IPS DF 6.9 (cell line): ENCODE measurements at places on chromosomes 4 and X.

GRCh38 chr4:105277702-105278101 lies 131.0 kb downstream of the TET2 start:
- no peak for DNase-seq

- DNase-seq, result no peak
These were observed 330.1 kb upstream of the DKK2 start for GRCh38 chr4:107366016-107366735.

DNA sequence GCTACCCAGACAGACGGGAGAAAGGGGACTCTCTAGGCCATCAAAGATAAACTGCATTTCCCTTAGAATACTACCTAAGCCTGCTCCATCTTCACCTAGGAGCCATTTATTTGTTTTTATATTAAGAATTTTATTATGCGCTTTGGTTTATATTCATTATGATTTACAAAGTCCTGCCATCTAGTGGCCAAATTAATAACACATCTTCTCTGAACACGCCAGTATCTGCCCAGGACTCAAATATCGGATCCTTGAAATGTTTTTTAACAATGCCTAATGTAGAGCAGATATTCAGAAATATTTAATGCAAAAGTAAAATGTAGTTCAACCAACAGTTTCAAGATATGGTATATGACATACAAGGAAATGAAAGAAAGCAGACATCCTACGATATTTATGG lies 20.8 kb upstream of the PRPS2 start:
- DNase-seq, result no peak

DNA sequence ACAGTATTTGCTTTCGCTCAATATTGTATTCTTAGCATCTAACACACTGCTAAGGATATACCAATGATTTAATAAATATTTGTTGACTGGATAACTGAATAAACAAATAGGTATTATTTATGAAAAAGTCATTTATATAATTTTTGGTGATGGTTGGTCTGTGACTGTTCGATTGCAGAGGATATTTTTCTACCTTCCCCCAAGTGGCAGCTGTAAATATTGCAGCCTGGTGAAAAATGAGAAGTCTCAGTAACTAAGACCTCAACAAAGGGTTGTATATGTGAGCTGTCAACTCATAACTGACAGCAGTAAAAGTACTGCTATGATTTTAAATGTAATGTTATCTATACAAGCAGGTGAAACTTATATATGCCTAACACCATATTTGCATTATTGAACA lies 36.0 kb downstream of the HTR2C start:
- no peak for DNase-seq

DNA sequence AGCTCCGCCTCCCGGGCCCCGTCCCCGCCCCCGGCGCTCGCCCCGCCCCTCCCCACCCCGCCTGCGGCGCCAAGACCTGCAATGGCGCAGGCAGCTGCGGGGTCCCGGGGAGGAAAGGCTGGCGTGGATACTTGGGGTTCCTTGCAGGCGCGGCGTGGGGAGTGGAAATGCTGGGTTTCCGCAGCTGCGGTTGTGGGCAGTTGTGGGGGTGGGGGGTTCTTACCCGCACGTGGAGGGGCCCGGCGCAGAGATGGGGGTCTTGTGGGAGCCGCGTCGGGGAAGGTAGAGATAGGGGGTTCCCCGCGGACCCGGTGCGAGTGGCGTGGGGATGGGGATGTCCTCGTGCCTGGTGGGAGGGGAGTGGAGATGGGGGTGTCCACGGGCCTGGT lies 680 bp upstream of the ASMTL start:
- DNase-seq, result no peak

GRCh38 chr4:19381068-19381467 lies 870.6 kb upstream of the SLIT2 start:
- no peak for DNase-seq

DNA sequence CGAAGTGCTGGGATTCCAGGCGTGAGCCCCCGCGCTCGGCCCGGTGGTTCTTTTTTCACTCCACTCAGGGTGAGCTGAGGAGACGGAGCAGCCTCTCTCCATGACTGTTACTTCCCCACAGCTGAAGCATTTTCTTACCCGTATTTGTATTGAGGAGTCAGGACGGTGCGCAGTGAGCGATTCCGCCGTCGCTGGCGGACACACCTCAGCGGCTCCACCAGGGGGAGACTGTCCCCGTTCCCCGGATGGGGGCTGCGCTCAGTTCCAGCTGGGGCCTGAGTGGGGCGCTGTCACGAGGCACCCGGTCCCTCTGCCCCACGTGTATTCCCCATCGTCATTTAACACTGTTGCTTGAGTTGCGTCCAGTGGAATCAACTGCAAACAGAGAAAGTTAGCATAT lies 844.0 kb upstream of the FRG1 start:
- DNase-seq, result no peak

- DNase-seq, result no peak
These were observed 148.0 kb upstream of the JADE1 start for GRCh38 chr4:128661479-128661878.

GRCh38 chr4:86403575-86403974 lies 43.7 kb upstream of the MAPK10 start:
- no peak for DNase-seq

- no peak for DNase-seq
These were observed 9.6 kb upstream of the MAP7D3 start for GRCh38 chrX:136260776-136261175.

DNA sequence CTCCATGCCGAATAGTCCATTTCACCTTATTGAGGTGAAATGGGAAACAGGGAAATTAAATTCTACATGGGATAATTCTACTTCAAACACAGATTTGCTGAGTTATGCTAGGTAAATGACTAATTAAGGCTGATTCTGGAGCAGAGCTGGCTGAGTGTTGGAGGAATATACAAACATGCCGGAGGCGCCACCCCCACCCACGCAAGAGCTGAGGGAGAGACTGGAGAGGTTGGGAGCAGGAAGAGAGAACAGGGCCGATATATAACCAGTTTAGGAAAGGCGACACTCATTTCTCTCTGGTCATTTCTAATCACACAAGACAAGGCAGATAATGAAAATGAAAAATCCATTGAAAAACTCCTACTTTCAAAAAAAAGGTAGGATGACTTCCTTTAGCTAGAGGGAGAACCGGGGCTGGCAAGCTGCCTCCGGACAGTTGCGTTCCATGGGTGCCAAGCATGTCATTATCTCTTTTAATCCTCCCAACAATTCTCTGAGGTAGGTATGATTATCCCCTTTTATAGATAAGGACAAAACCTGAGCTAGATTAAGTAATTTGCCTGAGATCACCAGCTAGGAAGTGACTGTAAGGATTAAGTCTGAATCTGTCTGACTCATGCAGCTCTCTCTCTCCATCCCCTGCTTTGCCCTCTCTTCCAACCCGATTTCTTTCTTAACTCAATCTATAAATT lies 27.6 kb upstream of the CFAP299 start:
- DNase-seq, result no peak

GRCh38 chr4:1660948-1661677 lies 23.0 kb downstream of the FAM53A start:
- no peak for DNase-seq

DNA sequence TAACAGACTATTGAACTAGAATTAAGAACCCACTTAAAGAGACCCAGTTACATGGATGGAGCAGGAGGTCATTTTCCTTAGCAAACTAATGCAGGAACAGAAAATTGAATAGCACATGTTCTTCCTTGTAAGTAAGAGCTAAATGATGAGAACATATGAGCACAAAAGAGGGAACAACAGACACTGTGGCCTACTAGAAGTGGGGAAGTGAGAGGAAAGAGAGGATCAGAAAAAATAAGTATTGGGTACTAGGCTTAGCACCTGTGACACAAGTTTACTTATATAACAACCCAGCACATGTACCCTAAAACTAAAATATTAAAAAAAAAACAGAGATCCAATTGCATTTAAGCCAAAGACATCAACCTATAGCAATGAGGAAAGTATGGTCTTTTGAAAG lies 26.2 kb downstream of the ARAP2 start:
- DNase-seq, result no peak

DNA sequence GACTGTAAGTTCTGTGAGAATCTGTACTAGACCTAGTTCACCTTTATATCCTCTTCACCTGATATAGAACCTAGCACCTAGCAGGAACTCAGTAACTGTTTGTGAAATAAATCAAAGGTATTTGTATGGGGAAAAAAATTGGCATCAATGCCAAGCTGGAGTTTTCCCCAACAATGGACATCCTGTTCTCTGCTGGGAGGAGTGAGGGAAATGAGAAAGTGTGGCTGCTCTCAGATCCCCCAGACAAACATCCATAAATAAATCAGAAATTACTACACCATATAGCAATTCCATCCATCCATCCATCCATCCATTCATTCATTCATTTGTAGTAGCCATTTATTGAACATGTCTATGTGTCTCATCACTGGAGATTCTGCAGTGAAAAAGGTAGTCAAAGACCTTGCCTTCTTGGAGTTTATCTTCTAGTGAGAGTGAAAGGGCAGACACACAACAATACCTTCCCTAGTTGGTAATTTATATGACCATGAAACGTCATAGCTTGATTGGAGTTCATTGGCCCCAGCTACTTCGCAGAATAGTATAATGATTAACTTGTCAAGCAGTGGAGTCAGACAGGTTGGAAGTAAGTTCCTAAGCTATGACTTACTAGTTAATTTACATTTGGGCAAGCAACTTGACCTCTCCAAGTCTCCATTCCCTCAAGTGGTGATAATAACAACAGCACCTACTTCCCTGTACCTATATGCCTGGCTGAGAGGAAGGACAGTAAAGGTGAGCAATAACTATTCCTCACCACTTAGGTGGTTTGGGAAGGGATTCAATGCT lies 98.7 kb upstream of the KIT start:
- DNase-seq, result no peak

GRCh38 chr4:87489678-87490077 lies 39.5 kb downstream of the SPARCL1 start:
- DNase-seq, result no peak

- no peak for DNase-seq
These were observed 30.4 kb upstream of the TMSB15A start for GRCh38 chrX:102546828-102547493.

DNA sequence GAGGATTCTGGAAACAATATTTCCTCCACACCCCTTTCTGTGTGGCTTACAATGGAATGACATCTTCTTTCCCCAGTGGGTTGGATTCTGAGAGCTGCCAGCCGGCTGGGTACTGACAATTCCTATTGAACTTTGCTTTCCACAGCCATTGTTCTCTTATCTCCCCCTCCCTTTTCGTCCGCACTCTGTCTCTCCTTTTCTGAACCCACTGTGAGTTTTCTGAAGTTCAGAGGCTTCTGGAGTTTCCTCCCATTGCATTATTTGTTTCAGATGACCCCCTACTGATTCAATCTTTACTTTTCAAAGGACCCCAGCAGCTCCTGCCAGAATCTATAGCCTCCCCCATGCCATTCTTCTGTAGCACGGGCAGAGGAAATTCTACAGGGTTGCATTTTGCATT lies 10.4 kb downstream of the SMPX start:
- DNase-seq, result no peak

- DNase-seq, result no peak
These were observed 169.7 kb downstream of the PALLD start for GRCh38 chr4:168666531-168666930.

- no peak for DNase-seq
These were observed 36.5 kb downstream of the PLK4 start for GRCh38 chr4:127917151-127917550.

DNA sequence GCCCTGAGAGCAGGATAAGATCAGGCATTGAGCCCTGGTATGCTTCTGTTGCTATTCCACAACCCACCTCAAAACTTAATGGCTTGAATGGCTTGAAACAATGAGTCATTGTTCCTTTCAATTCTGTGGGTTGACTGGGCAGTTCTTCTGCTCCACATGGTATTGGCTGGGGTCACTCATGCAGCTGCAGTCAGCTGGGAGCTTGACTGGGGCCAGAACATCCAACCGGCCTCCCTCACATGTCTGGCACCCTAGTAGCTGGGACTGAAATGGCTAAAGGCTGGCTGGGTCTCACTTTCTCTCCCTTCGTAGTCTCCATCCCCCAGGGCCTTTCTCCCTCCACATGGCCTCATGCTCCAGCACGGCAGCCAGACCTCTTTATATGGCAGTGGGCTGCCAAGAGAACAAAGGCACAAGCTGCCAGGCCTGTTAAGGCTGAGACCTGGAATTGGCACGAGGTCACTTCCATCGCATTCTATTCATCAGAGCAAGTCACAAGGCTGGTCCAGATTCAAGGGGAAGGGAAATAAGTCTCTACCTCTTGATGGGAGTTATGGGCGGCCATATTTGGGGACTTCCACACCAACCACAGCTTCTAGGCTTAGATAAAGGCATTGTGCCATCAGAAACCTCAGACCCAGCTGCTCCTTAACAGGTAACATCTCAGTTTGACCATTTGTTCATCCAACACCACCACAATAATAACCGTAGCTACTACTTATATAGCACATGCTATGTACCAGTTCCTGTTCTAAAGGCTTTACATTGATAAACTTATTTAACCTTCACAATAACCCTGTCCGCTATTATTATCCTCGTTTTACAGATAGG lies 159.7 kb upstream of the ATP6AP2 start:
- no peak for DNase-seq

GRCh38 chrX:22445880-22446279 lies 173.2 kb downstream of the CBLL2 start:
- DNase-seq, result no peak

- no peak for DNase-seq
These were observed 421 bp downstream of the MECP2 start for GRCh38 chrX:154097003-154097588.

DNA sequence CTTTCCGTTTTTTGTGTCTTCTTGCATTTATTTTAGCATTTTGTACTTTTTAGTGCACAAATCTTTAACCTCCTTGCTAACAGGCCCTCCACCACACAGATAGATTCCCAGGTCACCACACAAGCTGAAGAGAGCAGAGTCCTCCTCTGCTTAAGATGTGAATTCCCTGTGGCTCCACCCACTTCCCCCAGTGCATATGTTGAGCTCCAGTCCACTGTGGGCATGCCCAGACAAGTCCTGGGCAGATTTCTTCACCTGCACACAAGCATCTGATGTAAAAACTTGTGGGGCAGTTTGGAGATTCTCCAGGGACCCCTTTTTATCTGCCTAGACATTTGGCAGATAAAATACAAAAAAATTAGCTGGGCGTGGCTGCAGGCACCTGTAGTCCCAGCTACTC lies 19.8 kb upstream of the PASD1 start:
- no peak for DNase-seq

GRCh38 chr4:92303621-92304027 lies at the start of gene GRID2:
Gene GRID2 (plus strand): TSS chr4:92303966.
- no peak for DNase-seq

GRCh38 chr4:95021099-95021498 lies 263.3 kb downstream of the BMPR1B start:
- no peak for DNase-seq
